ENCODE measurements at places on chromosomes 6 and 20.

GRCh38 chr20:9408422-9409300 is 105.7 kb upstream of the LAMP5 start:
- no peak for DNase-seq

- no peak for DNase-seq
Measured at GRCh38 chr6:154555073-154555677, 44.7 kb upstream of the CNKSR3 start.

DNA sequence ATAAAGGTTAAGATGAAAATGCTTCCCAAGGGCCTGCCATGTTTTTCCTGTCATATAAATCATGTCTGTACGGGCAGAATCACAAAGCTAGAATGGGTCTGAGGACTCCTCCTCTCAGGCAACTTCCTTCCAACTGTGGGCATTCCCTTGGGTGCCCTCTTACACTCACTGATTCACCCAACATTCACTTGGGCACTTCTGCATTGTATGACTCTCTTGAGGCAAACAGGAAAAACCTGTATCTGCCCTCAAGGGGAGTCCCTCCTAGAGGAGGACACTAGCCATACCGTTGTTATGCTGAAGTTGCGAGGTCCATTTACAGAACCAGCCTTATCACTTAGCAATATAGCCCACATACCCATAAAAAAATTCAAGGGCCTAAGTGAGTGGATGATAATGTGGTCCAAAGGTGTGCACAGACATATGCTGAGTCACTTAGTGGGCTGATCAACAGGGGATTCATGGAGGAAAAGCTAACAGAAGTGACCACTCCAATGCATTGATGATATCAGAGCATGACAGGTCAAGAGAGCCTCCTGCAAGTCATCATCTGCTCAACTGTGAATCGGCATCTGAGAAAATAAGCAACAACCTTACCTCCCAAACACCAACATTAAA is 131.1 kb downstream of the ATXN1 start:
- no peak for DNase-seq

DNA sequence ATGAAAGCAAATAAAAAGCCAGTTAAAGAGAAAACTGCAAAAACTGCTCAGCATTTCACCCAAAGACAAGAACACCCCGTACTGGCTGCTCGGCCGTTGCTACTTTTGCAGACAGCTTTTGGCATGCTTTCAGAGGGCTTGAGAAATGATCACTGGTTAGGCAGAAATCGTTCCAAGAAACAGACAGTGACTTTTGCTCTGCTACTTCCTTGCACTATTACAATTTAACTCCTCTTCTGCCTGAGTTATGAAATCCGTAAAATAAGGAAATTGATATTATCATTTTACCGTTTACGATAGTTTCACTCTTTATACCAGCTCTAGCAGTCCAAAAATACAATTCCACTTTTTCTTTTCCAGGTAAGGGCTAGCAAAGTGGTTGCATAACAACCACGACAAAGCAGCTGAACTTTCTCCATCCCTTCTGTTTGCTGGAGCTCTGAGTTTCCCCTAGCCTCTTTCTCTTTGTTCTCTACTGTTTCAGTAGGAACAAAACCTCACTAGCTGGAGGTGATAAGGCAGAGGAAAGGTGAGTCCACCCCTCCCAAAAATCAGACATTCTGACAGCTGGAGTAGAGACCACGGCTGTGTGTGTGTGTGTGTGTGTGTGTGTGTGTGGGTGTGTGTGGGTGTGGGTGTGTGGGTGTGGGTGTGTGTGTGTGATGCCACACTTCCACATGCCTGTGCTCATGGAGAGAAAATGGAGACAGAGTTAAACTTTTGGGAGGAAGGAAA is 191.8 kb upstream of the RREB1 start:
- DNase-seq = no peak

- DNase-seq = no peak
Measured at GRCh38 chr6:132007474-132008190, 56.5 kb upstream of the CCN2 start.

DNA sequence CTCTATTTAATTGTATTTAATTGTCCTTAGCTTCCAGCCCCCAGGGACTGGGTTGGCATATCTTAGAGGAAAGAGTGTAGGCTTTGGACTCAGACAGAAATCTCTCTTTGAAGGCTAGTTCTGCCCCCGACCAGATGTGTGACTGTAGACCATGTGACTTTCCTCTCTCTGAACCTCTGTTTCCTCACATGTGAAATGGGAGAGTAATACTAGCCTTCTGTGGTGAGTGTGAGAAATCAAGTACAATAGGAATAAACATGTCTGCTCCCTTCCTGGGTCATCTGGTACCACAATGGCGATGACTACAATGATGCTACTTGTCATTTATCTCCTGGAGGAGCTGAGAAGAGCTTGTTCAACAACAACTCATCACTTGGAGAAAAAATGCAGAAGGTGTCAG is 179.9 kb downstream of the LRFN2 start:
- no peak for DNase-seq

GRCh38 chr6:57207141-57207540 is 15.0 kb downstream of the RAB23 start:
- DNase-seq = no peak

GRCh38 chr6:166598441-166599138 is 12.1 kb upstream of the RAMACL start:
- DNase-seq = no peak

- DNase-seq = no peak
Measured at GRCh38 chr20:59395729-59396128, 95.3 kb downstream of the EDN3 start.

DNA sequence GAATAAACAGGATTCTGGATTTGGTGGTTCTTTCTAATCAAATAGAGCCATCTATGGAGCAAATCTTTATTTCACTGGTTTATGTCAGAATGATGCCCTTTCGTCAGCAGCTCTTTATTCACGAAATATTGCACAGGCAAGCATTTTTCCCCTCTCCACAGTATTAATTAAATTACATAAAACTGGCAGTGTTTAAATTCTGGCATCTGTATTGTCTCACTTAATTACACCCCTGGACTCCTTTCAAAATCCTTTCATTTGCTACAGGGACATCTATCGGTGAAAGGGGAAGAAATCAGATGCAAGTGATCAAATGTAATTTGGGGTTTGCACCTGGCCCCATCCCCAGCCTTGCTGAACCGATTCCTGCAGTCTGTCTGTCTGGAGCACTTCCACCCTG is 801.9 kb downstream of the QKI start:
- DNase-seq = no peak

Data from ecto neural progenitor cell (in vitro differentiated cells).